ENCODE measurements at places on chromosomes 5 and 9. TPM values are rescaled to one million over a fixed set of nuclear protein-coding genes. Genes with fewer than 3 reads are reported as not detected.

The INSL4 gene
- not detected for total RNA-seq

The EIF4E1B gene
- total RNA-seq: not detected

The PCDHB2 gene
- 0.39 TPM for total RNA-seq

The SHISAL2B gene
- total RNA-seq: not detected

The SPATA31E1 gene
- not detected for total RNA-seq

The ALDOB gene
- 0.13 TPM for total RNA-seq

The ERCC8 gene
- 16.8 TPM for total RNA-seq

The FOXD4L4 gene
- total RNA-seq: 0.13 TPM

The KCNIP1 gene
- 33.6 TPM for total RNA-seq

The SPATA31D4 gene
- total RNA-seq: not detected

The NRG2 gene
- total RNA-seq: 0.51 TPM

The PCDHB4 gene
- total RNA-seq: under 0.01 TPM

The SLC45A2 gene
- under 0.01 TPM for total RNA-seq

The ZNF608 gene
- total RNA-seq: 6.6 TPM

The AHRR gene
- total RNA-seq: 4.5 TPM

The SAPCD2 gene
- 5.1 TPM for total RNA-seq

The SLC36A2 gene
- not detected for total RNA-seq

The RGS7BP gene
- total RNA-seq: 0.13 TPM

The C9orf50 gene
- not detected for total RNA-seq

The CRHBP gene
- not detected for total RNA-seq

The PIP5KL1 gene
- total RNA-seq: 1.0 TPM

The BTNL8 gene
- total RNA-seq: 0.13 TPM

The RORB gene
- not detected for total RNA-seq

The RBM22 gene
- 18.8 TPM for total RNA-seq

The C5orf46 gene
- not detected for total RNA-seq

The NKD2 gene
- 0.76 TPM for total RNA-seq

The GLT6D1 gene
- total RNA-seq: not detected

The RNF208 gene
- under 0.01 TPM for total RNA-seq

The FANCG gene
- total RNA-seq: 19.3 TPM

The LCN15 gene
- total RNA-seq: 0.13 TPM

The IFNA2 gene
- total RNA-seq: not detected

The FBXL7 gene
- total RNA-seq: 28.2 TPM

The CFAP77 gene
- total RNA-seq: 0.13 TPM

The SARDH gene
- total RNA-seq: under 0.01 TPM

The ECM2 gene
- total RNA-seq: not detected

The SLC28A3 gene
- total RNA-seq: not detected

The QRFP gene
- total RNA-seq: not detected

The PTGS1 gene
- total RNA-seq: 1.8 TPM

The PCDHGA1 gene
- 0.26 TPM for total RNA-seq

The MYO10 gene
- total RNA-seq: 76.5 TPM

The SCAMP1 gene
- 45.1 TPM for total RNA-seq

The BRINP1 gene
- total RNA-seq: 0.26 TPM

The TAF11L5 gene
- not detected for total RNA-seq

The FAM78A gene
- 3.3 TPM for total RNA-seq

The DRD1 gene
- not detected for total RNA-seq

The ADRA1B gene
- total RNA-seq: under 0.01 TPM

The TAF11L6 gene
- not detected for total RNA-seq

The TIMD4 gene
- total RNA-seq: not detected

The SLC34A1 gene
- not detected for total RNA-seq

The NR2F1 gene
- total RNA-seq: 41.5 TPM

The CLIC3 gene
- not detected for total RNA-seq

The CCDC171 gene
- total RNA-seq: 0.26 TPM

The SLC1A3 gene
- not detected for total RNA-seq

The TICAM2 gene
- 0.25 TPM for total RNA-seq

The NR5A1 gene
- total RNA-seq: not detected

The SMIM33 gene
- under 0.01 TPM for total RNA-seq

The ARHGEF39 gene
- total RNA-seq: 1.0 TPM

The OR2Y1 gene
- not detected for total RNA-seq

The STK32A gene
- 0.25 TPM for total RNA-seq
